ENCODE measurements at places on chromosomes 12 and 14.

GRCh38 chr12:25482625-25483024, 70.5 kb downstream of the LMNTD1 start:
- DNase-seq = no peak

DNA sequence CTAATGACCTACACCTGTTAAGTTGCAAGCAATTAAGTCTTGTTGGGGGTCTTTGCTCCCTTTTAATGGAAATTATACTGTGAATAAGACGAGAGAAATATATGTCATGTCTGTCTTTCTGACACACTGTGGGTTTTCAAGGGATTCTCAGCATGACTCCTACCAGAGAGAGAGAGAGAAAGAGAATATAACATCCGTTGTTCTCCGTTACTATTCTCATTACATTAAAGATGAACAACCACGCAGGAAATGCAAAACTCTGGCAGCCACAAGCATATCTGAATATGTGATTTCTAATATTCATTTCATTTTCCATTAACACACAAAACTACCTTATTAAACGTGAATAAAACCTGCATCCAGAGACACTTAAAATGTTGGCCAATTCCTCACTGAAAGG, 67.3 kb upstream of the EGLN3 start:
- DNase-seq = no peak

DNA sequence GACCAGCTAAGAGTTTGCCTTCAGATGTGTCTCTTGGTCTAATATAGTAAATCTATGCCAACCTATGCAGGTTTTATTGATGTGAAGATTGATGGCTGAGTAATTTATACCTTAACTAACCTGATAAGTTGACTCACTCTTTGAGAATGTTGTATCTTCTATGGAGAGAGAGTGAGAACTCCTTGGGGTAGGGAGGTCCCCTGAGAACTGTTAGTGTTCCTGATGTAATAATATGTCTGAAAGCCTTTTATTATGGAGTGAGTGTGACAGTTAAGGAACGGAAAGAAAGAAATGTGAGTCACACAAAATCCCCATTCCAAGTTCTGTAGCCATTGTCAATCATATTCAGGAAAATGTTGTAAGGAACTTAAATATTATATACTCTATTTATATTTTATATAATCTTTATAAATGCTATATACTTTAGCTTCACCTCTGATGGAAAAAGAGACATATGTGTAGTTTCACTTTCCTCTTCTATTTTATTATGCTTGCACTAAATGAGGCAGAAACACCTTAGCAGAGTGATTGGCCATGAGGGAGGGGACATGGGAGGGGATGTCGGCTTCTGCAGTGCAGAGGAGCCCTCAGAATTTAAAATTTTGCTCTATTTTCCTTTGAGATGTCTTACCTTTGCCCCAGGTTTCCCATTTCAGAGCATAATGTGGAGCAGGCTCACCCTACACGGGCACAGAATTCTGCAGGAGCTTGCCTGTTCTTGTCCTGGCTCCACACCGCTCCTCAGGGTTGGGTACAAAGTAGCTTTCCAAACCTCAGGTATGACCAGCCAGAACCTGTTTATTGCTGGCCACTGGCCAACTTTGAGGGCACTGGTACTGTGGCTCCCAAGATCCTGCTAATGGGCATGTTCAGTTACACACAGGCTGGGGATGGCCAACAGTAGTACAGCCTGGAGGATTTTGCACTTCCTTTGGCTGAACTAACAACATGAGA, 57.7 kb downstream of the ARF6 start:
- no peak for DNase-seq

- no peak for DNase-seq
These were observed 124.0 kb downstream of the SAMD4A start for GRCh38 chr14:54690887-54691286.

- no peak for DNase-seq
These were observed 5.4 kb downstream of the SLC15A4 start for GRCh38 chr12:128818065-128819022.

GRCh38 chr14:103023881-103024473, 33.4 kb downstream of the CDC42BPB start:
- DNase-seq = no peak

GRCh38 chr14:28651148-28651547, 115.4 kb upstream of the FOXG1 start:
- DNase-seq = no peak

- DNase-seq = no peak
These were observed 23.3 kb downstream of the NPC2 start for GRCh38 chr14:74469548-74470518.

- no peak for DNase-seq
These were observed 68.2 kb downstream of the DRAM1 start for GRCh38 chr12:101945369-101946232.

DNA sequence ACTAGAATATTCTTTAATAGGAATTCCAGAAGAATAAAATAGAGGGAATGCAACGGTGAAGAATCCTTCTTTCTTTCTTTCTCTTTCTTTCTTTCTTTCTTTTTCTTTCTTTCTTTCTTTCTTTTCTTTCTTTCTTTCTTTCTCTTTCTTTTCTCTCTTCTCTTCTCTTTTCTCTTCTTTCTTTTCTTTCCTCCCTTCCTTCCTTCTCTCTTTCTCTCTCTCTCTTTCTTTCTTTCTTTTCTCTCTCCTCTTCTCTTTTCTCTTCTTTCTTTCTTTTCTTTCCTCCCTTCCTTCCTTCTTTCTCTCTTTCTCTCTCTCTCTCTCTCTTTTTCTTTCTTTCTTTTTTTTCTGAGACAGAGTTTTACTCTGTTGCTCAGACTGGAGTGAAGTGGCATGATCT, 160.8 kb upstream of the PRICKLE1 start:
- DNase-seq = no peak

DNA sequence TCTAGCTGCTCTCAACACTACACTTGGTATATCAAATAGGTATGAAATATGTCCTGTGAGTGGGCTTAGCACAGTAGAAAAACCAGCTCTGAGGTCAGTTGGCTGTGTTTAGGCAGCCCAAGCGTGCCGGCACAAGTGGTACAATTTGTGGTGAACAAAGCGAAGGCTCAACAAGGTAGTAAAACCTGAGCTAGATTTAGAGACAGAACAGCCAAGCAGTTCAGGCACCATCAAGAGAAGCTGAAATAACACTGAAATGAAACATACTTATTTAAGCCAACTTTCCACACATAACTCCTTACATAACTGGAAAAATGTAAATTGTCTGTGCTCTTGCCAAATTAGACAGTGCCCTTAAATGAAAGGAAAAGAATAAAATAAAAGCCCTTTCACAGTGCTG, 596.8 kb upstream of the FBXO33 start:
- no peak for DNase-seq

DNA sequence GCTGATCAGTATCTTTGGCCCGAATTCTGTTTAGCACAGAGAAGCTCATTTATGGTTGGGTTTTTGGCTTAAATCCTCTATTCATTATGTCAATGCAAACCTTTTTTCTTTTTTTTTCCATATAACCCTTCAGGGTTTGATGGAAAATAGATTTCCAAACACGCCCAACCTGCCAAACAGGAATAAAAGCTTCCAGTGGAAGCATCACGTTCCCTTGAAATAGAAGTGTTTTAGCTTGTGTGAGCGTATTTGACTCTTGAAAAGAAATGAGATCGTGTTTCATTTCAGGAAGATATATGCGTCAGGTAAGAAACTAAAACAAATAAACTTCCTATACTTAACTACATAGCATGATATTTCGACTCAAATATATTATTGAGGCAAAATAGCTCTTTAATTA, at the start of gene PIK3C2G:
TSS of gene PIK3C2G (plus strand) at position 246 of the 400 bp plus-strand sequence. CDS start 20,564 bp downstream, outside the sequence.
- DNase-seq = no peak

DNA sequence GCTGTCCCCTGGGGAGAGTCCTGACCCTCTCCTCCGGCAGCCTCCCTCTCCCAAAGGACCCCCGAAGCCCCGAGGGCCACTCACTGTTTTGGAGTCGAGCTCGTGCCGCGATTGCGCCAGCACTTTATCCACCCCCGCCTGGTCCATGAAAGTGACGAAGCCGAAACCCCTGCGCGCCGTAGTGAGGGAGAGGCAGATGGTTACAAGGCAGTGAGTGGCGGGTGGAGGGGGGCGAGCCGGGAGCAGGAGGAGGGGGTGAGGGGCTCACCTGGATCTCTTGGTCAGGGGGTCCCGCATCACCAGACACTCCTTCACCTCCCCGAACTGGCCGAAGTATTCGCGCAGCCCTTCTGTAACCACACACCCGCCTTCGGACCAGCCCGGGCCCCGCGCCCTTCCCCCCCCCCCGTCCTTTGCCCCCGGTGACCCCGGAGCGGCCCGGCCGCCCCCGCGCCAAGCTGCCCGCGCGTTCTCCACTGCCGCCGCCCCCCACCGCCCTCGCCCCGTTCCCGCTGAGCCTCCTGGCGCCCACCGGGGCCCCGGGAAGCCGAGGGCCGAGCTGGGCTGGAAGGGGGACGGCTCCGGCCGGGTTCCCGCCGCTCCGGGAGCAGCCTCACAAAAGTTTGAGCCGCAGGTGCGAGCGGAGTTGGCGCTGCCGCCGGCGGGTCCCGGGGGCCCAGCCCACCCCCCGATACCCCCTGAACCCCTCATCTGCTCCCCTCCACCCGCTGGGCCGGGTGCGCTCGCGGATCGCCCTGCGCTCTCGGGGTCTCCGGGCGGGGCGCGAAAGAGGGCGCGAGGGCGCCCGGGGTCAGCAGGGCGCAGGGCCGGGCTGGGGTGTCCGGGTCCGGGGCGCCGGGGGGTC, 808 bp downstream of the MSI1 start:
- DNase-seq = peak; percentile 55

DNA sequence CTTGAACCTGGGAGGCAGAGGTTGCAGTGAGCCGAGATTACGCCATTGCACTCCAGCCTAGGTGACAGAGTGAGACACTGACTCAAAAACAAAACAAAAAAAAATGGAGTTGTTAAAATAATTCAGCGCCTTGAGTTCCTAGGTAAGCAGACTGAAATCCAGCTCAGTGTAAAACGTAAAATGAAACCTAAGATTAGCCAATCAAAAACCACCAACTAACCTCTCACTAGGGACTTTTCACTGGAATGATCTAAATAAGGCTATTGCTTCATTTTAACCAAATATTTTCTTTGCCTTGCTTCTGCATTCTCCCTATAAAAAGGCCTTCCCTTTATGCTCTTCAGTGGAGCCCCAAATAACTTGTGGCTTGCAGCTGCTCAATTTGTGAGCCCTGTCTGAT, 91.6 kb upstream of the HIF1A start:
- no peak for DNase-seq

GRCh38 chr12:127260531-127260930, 1006.4 kb upstream of the TMEM132C start:
- no peak for DNase-seq

GRCh38 chr14:72833174-72833573, 60.7 kb downstream of the DPF3 start:
- DNase-seq = no peak

- peak; percentile 85 for DNase-seq
These were observed 4.7 kb upstream of the TTC7B start for GRCh38 chr14:90820958-90821357.

GRCh38 chr12:12474931-12475795, 87.5 kb downstream of the DUSP16 start:
- peak; percentile 50 for DNase-seq

- no peak for DNase-seq
These were observed 15.8 kb upstream of the ATP5F1B start for GRCh38 chr12:56661560-56661959.

- DNase-seq = no peak
These were observed 44.2 kb upstream of the MMP17 start for GRCh38 chr12:131783915-131784541.

- DNase-seq = no peak
These were observed 256.9 kb downstream of the ZFP36L1 start for GRCh38 chr14:68536018-68536410.

DNA sequence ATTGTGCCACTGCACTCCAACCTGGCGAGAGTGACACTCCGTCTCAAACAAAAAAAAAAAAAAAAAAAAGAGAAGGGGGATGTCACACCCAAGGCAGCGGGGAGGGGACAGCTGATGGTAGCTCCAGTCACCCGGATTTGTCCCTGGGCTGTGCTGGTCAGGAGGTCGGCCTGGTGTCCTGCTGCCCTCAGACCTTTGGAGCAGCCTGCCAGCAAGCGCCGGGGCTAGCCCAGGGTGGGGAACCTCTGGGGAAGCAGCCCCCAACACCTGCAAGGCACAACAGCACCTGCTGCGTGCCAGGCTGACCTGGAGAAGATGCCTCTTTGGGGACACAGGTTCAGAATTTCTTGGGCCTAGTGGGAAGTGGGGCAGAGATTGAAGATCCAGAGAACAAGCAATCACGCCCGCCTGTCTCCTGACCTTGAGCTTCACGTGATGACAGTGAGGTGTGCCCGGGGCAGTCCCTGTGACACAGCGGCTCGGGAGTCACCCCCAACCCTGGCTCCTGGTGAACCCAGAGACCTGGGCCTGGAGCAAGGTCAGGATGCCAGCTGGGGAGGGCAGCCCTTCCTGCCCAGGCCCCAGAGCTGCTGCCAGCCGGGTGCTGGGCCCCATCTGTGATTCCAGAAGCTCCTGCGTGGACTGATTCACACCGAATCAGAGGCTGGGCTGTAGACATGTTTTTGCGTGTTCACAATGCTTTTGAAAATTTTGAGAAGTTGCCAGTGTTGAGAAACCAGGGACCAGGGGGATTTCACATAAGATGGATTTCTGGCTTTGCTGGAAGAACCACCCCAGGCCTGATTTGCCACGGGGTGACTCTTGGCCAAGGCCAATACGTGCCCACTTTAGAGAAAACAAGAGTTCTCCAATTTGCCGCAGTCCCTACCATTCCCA, 66.4 kb downstream of the RFLNA start:
- DNase-seq = no peak

GRCh38 chr12:106147956-106148355, 9.2 kb upstream of the NUAK1 start:
- DNase-seq = no peak

Data from activated naive CD8-positive, alpha-beta T cell treated with anti-CD3 and anti-CD28 coated beads for 36 hours (primary cell).